ENCODE measurements at places on chromosomes 2 and 18.

DNA sequence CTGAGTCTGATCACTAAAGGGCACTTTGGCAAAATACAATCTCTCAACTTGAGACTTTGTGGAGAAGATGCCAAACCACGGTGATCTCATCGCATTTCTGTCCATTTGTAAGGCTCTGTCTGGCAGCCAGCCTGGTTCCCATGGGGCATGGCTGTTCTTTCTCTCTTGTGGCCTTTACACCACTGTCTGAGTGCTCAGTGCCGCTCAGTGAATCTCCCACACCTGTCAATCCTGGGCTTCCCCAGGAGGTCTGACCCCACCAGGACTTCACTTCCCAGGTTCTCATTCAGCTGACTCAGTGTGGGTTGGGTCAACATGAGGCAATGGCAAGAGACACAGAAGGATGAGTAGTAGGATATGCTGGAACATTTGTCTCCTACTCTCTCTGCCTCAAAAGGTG is 96.8 kb upstream of the TRIB2 start:
- no peak for DNase-seq

DNA sequence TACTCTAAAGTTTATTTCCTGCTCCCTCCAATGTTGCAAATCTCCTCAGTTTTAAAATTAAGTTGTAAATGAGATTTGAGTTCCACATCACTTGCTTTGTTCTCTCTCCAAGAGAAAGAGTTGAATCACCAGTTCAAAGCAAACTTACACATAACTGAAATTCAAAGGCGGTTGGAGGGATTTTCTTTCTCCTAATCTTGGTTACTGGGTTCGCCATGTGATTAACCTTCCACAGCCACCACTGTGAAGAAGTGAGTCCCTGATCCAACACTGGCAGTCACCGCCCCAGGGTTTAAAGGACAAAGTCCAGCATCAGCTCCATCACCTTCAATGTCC is 247.1 kb downstream of the MYCN start:
- no peak for DNase-seq

- DNase-seq: no peak
Observed at GRCh38 chr2:11764920-11765319, 18.5 kb downstream of the LPIN1 start.

DNA sequence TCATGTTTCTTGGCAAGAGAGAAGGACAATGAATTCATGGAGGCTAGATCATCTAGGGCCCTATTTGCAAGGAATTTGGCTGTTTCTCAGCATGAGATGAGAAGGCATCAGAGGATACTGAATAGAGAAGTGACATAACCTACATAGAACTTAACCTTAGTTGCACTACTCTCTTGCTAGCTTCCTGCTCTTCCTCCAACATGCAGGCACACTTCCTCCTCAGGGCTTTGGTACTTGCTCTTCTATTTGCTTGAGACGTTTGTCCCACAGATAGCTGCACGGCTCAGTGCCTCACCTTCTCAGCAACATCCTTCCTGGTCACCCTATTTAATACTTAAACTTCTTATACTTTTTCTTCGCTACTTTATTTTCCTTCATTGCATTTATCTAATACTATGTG is 20.0 kb upstream of the LANCL1 start:
- DNase-seq: no peak

- no peak for DNase-seq
Observed at GRCh38 chr2:178280244-178280852, 86.0 kb downstream of the OSBPL6 start.

- DNase-seq: no peak
Observed at GRCh38 chr18:48661421-48661820, 122.6 kb downstream of the CTIF start.

DNA sequence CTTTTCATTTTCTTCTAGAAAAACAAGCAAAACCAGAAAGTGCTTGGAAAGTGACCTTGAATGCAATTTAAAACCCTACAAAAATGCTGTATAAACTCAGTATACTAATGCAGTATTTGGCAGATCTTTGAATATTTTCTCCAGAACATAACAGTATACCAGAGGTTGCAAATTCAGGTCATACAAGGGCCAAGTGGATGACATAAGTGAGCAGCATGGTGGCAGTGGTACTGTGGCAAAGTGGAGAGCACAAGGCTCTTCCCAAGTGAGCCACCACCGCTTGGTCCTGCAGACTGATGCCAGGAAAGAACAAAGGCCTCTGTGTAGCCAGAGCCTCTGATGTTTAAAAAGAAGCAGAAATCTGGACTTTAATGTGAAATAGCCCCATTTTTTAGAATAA is 33.1 kb downstream of the METTL4 start:
- DNase-seq: no peak

GRCh38 chr2:100067784-100068183 is 74.6 kb downstream of the AFF3 start:
- DNase-seq: no peak

DNA sequence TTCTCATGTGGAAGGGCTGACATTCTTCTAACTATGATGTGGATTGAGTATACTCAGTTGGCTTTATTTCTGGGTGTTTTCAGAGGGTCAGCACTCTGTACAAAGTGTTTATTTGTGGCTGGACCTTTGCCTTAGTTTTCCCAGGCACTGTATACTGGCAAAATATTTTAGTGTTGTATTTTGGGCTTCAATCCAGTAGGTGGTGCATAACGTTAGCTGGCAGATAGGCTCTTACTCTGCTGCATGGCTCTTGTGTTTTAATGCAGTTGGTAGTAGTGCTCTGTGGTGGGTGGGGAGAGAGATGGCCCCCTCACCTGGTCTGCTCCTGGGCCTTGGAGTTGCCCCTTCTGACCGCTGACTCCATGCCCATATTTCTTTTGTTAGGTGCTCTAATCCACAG is 75.6 kb upstream of the REG3A start:
- no peak for DNase-seq

DNA sequence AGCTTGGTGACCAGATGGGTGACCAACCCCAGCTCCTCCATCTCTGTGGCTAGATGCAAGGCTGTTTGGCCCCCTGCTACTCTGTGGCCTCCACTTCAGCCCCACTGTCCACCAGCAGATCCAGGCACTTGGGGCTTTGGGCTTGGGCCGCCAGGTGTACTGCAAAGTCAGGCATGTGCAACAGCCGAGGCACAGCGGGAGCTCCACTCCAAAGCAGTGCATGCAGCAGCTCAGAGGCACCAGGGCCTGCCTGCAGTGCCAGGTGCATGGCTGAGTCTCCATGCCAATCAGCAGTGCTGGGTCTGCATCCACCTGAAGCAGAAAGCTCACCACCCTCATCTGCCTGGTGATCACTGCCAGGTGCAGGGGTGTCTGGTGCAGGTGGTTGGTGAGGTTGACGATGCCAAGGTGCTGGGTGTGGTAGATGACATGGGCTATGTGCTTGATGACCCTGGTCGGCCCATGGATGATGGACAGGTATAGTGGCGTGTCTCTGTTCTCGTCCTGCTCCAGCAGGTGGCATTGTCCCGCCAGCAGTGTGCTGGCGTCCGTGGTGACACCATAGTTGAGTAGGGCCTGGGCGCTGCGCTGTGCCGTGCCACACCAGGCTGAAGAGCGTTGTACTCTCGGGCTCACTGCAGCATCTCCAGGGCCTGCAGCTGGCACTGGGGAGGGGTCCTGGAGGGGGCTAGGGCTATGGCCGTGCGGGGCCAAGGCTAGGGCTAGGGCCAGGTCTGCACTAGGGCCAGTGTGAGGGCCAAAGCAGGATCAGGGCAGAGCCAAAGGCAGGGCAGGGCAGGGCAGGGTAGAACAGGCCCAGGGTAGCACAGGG is 1.0 kb upstream of the ANKRD62 start:
- no peak for DNase-seq

DNA sequence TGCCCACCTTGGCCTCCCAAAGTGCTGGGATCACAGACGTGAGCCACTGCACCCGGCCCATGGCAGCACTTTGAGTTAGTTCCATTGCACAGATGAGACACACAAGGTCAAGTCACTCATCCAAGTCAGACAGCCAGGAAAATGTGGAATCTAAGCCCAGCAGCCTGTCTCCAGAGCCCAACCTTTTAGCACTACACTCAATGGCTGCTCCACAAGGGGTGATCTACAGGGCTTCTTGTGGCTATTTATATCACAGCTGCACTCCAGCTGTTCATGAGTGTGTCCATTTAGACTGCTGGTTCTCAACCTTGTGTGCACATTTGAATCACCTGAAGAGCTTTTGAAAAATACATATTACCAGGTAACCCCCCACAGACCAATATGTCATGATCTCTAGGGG is 72.9 kb upstream of the RPL31 start:
- no peak for DNase-seq

- no peak for DNase-seq
Observed at GRCh38 chr2:73070643-73071359, 711 bp downstream of the SFXN5 start.

- DNase-seq: no peak
Observed at GRCh38 chr2:145302886-145303285, 783.0 kb upstream of the ZEB2 start.

- no peak for DNase-seq
Observed at GRCh38 chr18:48915626-48916425, 34.9 kb downstream of the SMAD7 start.

DNA sequence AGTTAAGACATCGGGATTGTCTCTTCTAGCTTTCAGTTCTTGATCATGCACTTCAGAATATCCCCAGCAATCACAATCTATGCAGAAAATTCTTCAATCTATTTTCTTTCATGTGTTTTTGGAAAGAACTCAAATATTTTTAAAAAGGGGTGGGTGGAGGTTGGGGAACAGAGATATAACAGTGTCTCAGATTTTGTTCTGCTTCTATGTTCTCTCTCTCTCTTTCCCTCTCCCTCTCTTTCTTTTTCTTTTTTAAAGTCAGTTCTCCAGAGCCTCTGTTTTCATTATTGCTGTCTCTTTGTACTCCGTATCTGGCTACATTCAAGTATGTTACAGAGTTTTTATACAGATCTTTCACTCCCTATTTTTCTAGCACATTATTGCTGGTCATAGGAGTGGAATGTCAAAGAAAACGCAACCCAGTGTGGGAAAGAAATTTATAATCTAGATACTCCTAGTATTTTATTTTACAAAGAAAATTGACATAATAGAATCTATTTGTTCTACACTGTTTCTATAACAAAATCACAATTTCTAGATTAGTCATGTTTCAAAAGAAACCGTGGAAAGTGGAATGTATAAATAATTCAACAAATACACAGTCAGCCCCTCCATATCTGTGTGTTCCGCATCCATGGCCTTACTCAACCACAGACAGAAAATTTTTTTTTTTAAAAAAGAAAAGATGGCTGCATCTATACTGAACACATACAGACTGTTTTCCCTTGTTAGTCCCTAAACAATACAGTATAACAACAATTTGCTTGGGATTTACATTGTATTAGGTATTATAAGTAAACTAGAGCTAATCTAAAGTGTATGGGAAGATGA is 11.2 kb upstream of the NEMP2 start:
- DNase-seq: no peak

- DNase-seq: no peak
Observed at GRCh38 chr2:129716781-129717559, 262.5 kb upstream of the RAB6C start.

DNA sequence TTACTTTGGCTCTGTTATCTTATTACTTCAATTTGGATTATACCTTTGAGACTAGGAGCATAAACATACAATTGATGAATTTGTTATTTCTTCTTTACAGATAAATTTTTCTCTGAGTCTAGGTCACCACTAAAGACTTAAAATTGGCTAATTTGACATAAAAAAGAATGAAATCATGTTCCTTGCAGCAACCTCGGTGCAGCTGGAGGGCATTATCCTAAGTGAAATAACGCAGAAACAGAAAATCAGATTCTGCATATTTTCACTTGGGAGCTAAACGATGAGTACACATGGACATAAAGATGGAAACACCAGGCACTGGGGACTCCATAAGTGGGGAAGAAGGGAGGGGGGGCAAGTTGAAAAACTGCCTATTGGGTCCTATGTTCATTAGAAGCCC is 172.8 kb upstream of the SESTD1 start:
- no peak for DNase-seq

DNA sequence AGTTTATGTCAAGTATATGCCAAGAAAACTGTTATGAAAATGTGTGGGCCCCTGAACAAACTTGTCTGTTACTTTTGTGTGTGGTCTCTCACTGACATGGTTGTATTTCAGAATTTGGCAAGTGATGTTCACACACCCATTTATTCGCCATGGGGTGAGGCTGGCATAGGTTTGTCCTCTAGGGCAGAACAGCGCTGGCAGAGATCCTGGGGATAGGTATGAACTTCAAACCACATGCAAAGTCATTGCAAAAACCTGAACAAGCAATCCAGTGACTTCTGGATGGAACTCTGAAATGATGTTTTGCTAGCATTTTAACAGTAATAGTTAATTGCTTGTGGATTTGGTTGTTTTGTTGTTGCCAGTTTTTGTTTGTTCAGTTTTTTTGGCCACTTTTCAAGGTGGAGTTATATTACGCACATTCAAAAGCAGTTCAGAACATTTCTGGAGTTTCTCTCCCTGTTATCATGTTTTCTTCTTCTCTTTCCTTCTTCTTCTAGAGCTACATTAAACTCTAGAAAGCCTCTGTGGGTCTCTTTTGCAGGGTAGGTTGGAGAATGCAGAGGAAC is 78.5 kb downstream of the MDH1 start:
- no peak for DNase-seq

GRCh38 chr2:159088906-159089305 is 120.5 kb downstream of the TANC1 start:
- no peak for DNase-seq

DNA sequence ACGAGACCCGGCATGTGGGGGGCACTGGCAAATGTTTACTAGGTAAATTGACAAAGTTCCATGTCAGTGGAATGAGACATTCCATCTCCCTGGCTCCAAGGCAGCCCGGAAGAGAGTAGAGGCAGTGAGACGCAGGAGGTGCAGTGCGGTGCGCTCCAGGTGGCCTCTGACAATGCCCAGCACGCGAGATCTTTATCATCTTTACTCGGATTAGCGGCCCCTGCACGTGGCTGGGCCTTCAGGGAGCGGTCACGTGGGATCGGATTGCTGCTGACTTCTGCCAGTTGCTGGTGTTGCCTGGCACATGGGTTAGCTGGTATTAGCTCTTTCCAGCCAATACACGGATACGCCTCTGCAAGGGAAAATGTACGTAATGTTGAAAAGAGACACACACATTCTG is 151.2 kb upstream of the ALKAL2 start:
- DNase-seq: no peak

DNA sequence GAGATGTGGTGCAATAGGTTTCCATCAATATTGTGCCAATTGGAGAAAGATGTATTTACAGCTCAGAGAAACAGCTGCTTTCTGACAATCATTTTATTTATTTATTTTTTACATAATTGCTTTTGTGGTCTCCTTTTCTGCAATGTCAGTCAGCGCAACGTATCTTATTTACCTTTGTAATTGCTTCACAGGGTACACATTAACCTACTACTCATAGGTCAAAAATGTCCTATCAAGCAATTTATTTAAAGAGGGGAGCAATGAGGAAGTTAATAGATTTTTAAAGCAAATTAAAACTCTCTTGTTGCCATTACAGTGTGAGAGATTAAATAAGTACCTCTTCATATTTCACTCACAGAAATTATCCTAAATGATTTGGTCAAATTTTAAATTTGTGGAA is 291.0 kb downstream of the CALCRL start:
- no peak for DNase-seq

- no peak for DNase-seq
Observed at GRCh38 chr2:104443145-104443544, 410.8 kb upstream of the POU3F3 start.

- no peak for DNase-seq
Observed at GRCh38 chr2:233802132-233802815, 24.1 kb downstream of the MROH2A start.

GRCh38 chr2:182049372-182050148 is 63.9 kb downstream of the PPP1R1C start:
- no peak for DNase-seq

GRCh38 chr18:26908906-26909305 is 43.4 kb upstream of the AQP4 start:
- no peak for DNase-seq

- no peak for DNase-seq
Observed at GRCh38 chr2:135949451-135950234, 35.8 kb downstream of the DARS1 start.

Measured in stimulated activated CD8-positive, alpha-beta memory T cell treated with anti-CD3 and anti-CD28 coated beads, Interleukin-4, amount 100 ng/mL, for 1 hour (primary cell).